ENCODE measurements at places on chromosomes 1 and 21. TPM values are rescaled to one million over a fixed set of nuclear protein-coding genes. Genes with fewer than 3 reads are reported as not detected.

LEFTY1 gene
- total RNA-seq, result not detected

HSD11B1 gene
- 12.8 TPM for total RNA-seq

IL12RB2 gene
- not detected for total RNA-seq

EDARADD gene
- 2.6 TPM for total RNA-seq

Data from uterus (tissue), 4 donors.